Effector memory CD4-positive, alpha-beta T cell (primary cell): ENCODE measurements at places on chromosomes 7 and 10.

GRCh38 chr7:89927762-89928161 lies 226.5 kb upstream of the STEAP1 start:
- DNase-seq, result no peak

DNA sequence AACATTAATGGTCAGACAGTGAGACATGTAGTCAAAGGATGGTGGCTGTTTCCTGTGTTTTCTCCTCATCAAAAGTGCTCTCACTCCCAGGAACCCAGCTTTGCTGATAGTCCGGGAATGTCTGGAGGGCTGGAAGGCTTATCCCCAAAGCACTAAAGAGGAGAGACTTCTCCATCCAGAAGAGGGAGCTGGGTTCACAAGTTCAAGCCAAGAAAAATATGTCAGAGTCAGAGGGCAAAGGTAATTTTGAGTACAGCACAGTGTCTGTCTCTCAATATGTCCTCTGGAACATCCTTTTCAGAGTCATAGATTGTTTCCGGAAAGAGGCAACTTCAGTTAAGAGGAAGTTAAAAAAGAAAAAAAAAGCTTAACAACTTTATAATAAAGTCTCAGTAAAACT lies 281.5 kb upstream of the PHYHIPL start:
- DNase-seq, result no peak

DNA sequence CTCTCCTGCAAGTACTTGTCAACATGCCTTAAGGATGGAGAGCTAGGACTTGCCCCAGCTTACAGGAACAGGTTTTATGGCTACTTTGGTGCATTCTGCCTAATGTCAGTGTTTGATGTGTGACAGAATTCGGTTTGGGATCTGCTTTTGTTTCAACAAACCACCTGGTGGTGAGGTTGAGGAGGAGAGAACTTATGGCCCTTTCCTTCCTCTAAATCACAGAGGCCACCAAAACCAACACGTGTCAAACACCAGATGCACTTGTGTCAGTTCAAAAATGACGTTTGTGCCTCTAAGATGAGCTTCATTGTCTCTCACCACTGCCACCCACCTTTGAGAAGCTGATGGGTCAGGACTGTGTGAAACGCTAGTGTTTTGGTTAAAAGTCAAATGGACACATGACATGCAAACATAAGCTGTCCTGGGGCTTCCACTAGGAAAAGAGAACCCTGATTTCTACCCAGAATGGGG lies 83.9 kb downstream of the OSBPL3 start:
- DNase-seq, result no peak

GRCh38 chr7:152090747-152091146 lies 65.3 kb downstream of the GALNT11 start:
- DNase-seq, result no peak

- DNase-seq, result no peak
Measured at GRCh38 chr7:117873310-117874190, at the start of gene CTTNBP2. Gene CTTNBP2, minus strand, starts transcription at chr7:117873441. Its CDS starts 26 bp downstream, at chr7:117873415.

GRCh38 chr7:56083150-56083785 lies 9.5 kb downstream of the PHKG1 start:
- DNase-seq, result no peak

GRCh38 chr7:92769394-92769699 lies 67.0 kb downstream of the CDK6 start:
- DNase-seq, result no peak

GRCh38 chr10:74233281-74233680 lies 82.3 kb downstream of the ADK start:
- DNase-seq, result no peak

DNA sequence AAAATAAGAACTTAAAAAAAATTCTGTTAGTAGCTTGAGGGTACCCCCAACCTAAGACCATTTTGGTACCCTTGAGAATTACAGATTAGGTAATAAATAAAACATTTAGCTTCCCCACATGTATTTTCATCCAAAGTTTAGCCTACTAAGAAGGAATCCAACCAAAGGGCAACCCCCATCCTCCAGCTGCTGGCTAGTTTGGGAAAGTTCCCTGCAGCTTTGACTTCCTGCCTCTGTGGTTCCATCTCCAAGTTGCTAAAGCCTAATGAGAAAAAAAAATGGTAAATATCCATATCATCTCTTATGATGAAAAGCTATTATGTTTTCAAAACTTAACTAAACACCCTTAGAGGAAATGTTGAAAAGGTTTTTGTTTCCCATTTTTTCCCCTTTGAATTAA lies 547.2 kb downstream of the ANKRD7 start:
- no peak for DNase-seq

DNA sequence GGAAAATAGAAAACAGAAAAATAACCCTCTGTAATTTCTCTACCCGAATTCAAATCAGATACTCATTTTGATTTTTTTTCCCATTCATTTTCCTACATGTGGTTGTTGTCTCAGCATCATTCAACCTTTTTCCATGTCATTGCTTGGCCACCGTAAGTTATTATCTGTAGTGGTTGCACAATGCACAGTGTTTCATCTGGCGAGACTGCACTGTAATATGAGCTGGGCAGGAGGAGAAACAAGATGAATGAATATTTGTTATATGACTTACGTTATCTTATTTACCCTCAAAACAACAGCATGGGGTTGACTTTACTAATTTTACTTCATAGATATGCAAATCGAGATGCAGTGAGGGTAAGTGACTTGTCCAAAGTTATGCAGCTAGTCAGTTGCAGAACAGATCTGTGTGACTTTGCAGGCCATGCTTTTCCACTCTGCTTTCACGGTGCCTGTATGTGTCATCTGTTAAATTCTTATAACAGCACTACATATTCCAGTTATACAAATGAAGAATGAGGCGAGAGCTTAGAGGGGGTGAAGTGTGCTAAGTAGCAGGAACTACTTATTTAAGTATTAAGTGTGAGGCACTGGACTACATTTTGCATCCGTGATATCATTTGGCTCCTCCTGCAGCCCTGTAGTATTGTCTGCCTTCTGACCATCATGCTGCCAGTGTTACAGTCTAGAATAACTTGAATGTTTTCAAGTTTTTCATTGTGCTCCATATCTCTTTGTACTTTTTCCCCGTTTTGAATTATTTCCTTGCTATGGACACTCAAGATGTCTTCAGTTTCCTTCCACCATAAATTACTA lies 56.7 kb downstream of the ZMYND11 start:
- DNase-seq, result no peak

- no peak for DNase-seq
Measured at GRCh38 chr10:53597835-53598251, 825.3 kb upstream of the MBL2 start.
